ENCODE measurements at places on chromosomes 3 and 15.

DNA sequence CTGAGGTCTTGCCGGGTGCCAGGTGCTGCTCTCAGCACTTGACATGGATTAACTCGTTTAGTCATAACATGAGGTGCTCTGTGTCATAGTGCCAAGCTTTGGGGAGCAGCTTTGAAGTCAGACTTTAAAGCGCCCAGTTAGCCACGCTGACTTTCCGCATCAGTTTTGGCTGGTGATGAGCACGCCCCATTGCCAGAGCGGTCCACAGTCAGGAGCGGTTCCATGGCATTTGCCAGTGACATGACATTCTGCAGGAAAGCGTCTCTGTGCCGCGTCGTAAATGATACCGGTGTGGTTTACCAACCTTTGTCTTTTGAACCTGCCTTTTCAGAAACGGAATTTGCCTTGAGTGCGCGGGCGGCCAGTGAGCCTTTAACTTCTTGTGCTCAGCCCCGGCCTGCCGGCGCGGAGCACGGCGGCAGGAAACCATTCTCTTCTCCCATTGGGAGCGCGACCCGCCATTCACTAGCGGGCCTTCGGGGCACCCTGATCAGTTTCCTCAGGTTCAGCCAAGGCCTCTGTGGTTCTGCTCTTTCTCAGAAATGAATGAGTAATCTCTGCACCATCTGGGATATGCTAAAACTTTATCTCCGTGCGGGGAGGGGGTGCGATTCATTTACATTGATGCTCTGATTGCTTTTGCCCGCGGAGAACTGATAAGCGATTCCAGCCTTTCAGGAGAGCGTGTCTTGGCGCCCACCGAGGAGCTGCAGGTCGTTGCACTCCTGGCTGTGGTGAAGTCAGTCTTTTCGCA, 1.7 kb upstream of the SLC2A2 start:
- DNase-seq, result peak; percentile 69

DNA sequence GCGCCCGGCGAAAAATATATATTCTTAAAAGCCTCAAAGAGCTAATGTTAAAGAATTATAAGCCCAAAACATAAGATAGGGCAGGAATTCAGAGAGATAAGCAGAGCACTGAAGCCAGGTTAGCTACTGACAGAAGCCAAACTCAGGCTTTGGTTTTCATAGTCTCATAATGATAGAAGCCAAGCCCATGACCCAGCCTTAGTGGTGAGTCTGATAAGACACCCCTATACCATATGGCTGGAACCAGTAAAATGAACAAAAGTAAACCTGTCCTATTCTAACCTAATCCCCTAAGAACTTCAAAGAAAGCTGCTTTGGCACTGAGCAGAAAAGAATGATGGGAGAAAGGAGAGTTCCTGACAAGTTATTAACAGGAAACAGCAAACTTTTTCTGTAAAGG, 25.9 kb downstream of the MYO9A start:
- DNase-seq, result no peak

DNA sequence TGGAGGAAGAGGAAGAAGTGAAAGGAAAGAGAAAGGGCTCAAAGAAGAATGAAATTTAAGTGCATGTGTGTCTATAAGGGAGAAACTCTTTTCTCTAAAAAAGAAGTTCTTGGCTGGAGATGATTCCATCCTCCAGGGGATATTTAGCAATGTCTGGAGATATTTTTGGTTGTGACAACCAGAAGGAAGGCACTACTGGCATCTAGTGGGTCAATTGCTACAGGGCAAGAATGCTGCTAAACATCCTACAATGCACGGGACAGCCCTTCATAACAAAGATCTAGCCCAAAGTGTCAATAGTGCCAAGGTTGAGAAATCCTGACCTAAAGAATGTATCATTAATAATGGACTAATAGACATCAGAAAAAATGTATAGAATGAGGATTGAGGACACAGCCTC, 57.4 kb upstream of the ST3GAL6 start:
- DNase-seq, result no peak

- no peak for DNase-seq
These were observed 52.1 kb upstream of the PRR23E start for GRCh38 chr3:127140501-127141460.

DNA sequence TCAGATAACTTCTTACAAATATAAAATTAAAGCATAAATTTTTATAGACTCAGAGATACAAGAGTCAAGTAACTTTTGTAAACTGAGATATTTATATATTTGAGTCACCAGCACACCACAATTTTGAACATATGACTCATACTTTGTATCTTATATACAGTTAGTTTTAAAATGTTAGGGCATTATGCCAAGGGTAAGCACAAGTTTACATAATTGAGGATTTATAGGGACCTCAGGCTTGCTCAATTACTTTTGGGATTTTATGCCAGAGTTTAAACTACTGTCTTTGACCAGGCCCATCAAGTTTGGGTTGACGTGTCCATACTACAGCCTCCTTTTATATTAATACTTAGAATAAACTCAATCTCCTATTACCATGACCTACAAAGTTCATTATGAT, 7.4 kb upstream of the FGF7 start:
- DNase-seq, result no peak

DNA sequence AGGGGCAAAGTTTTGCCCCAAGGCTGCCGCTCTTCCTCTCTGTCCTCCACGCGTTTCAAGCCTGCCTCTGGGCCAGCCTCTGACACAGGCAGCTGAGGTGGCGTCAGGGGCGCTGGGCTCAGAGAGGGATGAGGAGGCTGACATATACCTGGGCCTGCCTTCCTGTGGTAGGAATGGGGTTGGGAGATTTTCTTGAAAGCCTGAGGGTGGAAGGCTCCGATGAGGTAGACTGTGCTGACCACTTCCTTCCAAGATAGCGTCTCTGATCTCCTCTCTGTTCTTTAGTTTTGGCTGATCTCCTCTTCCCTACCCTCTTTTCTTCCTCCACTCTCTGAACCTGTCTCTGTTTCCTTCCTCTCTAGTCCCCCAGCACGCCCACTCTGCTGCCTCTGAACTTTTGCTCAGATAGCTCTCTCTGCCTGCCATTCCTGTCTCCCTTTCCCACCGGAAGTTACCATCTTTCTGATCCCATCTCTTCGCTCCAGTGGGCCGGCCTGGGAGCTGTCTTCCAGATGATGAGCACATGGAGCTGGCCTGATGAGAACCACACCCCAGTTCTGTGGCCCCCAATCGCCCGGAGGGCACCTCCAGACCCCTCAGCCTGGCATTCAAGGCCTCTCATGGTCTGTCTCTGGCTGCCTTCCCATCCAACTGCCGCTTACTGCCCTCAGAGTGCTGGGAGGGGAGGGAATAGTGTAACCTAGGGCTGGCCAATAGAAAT, 32.5 kb upstream of the LCTL start:
- DNase-seq, result no peak

- DNase-seq, result no peak
These were observed 9.9 kb upstream of the PLA2G4D start for GRCh38 chr15:42104095-42104891.

DNA sequence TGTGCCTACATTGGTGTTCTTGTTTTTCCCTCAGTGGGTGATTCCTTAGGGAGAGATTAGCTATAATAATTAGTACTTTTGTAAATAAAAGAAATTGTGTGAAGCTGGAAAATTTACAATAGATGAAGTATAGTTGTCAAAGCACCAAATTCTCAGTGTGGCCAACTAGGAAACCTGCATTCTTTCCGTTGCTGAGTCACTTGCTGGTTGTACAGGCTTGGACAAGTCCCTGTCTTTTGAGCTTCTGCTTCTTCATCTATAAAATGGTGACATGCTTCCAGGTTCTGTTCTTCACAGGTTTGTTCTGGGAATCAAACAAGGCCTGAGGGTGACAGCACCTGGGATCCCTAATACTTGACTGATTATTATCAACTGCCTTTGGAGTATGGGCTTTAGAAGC, 184.1 kb upstream of the HES1 start:
- no peak for DNase-seq

- DNase-seq, result no peak
These were observed 82.8 kb upstream of the FXR1 start for GRCh38 chr3:180829409-180830405.

DNA sequence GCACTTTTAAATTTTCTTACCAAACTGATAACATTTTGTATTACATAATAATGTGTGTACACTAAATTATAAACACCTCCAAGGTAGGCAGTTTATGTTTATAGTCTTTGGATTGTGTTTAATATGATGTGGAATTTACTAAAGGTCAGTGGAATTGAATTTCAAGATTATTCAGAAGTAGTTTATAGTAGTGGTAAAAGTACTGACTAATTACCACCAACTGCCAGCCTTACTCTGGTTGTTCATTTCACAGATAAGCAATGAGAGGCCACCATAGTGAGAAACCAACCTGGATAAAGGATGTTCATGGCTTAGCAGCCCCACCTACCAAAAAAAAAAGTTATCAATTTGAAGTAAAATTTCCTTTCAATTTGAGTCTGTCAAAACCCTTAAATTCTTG, 54.0 kb upstream of the EIF5A2 start:
- no peak for DNase-seq

DNA sequence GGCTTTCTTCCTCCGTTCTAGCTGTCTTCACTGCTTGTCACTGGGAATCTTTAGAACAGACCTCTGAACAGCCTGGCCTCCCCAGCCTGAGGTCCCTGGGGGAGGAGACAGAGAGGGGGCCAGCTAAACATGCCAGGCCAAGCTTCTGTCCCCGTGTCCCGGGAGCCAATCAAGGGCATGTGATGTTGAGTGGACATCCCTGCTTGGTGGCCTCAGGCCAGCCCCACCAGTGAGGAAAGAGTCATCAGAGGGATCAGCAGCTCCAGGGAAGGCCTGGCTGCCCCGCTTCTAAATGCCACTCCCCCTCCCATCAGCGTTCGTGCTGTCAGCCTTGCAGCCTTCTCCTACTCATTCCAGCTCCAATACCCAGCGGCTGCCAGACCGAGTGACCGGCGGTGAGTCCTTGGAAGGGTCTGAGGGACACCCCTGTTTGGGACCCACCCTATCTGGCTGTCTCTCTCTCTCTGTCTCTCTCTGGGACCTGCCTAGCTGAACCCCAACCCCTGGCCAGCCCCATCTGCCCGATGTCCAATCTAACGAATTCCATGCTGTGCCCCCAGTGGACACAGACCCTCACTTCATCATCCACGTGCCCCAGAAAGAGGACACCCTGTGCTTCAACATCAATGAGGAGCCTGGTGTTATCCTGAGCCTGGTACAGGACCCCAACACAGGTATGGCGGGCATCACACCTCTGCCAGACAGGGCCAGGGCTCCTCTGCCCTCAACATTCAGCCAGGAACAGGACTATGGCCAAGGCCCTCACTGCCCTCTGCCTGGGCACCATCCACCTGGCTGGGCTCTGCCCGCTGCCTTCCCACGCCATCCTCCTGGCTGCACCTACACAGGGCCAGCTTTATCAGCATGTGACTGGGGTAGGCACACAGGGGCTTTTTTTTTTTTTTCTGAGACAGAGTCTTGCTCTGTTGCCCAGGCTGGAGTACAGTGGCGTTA, 6.6 kb upstream of the ITIH3 start:
- no peak for DNase-seq

- DNase-seq, result no peak
These were observed 131.4 kb downstream of the ATP1B3 start for GRCh38 chr3:142007710-142008399.

GRCh38 chr3:51845129-51845528, 16.3 kb upstream of the IQCF2 start:
- DNase-seq, result no peak

- no peak for DNase-seq
These were observed 26.5 kb downstream of the CD200R1 start for GRCh38 chr3:112948346-112948838.

DNA sequence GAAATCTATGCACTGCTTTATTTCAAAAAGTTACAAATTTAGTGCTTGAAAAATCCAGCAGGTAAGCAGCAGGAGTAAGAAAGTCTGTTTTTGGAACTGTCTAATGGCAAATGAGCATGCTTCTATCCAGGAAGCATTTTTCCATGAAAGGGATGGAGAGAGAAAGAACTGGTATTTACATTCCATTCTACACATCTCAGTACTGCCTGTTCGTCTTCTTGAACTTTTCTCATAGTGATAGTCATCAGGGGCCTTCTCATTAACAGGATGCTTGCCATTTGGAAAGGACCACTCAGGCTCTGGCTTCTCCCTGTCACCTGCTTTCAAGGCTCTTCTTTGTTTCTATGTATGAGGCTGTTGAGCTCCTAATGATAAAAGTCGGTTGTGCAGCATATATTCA, 267.3 kb upstream of the IL12A start:
- no peak for DNase-seq

- no peak for DNase-seq
These were observed 60.6 kb downstream of the ZNF280D start for GRCh38 chr15:56672721-56673120.

DNA sequence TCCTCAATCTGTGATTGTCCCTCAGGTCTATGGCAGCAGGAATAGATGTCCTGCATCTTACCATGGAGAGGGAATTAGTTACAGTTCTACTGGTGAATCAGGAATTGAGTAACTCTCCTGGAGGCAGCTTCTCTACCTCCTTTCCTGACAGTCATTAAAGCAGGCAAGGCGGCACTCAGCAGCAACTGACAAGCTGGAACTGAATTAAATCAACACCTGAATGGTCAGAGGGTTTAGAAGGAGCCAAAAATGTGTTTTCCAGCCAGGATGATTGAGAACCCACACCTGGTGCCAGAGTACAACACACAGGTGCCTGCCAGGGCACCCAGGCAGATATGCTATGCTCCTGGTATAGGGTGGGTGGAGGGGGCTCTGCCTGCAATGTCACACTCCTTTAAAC, 43.1 kb upstream of the TIPARP start:
- no peak for DNase-seq

DNA sequence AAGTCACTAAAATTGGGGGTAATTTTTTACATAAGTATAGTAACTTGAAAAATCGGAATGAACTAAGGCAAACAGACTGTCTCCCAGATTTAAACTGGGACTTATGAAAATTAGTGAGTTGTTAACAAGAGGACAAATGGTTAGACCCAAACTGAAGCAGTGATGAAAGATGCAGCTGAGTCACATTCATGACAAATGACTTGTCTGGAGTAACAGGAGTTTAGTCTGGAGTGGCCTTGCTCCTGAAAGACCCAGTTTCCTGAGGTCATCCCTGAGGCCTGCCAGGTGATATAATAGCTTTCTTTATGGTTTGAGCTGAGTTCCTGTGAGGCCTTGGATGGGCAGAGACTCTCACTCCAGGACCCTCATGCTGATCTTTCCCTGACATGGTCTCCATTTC, 9.6 kb upstream of the CTDSPL start:
- DNase-seq, result no peak

DNA sequence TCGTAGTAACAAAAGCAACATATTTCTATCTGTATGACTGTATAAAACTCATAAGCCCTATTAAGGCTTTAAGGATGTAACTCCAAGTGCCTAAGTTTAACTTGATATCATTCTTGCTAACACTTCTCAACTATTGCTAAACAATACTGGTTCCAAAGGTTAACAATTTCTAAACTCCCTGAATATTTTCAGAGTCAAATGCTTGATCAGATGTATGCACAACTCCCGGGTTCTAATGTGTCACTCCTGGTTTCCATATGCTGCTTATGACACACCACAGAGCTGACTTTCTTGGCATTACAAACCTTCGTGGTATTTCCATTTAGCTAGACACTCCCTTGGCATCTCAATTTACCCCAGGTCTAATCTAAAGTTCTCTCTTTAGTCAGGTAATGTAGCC, 26.3 kb downstream of the DZIP1L start:
- DNase-seq, result no peak

GRCh38 chr3:175146258-175146657, 287.1 kb downstream of the NAALADL2 start:
- no peak for DNase-seq

Measured in activated naive CD8-positive, alpha-beta T cell treated with anti-CD3 and anti-CD28 coated beads, Interleukin-2, amount 50 U/mL, for 24 hours (primary cell).